ENCODE measurements at places on chromosomes 12 and 14.

GRCh38 chr12:67509666-67510386, 138.7 kb upstream of the DYRK2 start:
- no peak for DNase-seq

DNA sequence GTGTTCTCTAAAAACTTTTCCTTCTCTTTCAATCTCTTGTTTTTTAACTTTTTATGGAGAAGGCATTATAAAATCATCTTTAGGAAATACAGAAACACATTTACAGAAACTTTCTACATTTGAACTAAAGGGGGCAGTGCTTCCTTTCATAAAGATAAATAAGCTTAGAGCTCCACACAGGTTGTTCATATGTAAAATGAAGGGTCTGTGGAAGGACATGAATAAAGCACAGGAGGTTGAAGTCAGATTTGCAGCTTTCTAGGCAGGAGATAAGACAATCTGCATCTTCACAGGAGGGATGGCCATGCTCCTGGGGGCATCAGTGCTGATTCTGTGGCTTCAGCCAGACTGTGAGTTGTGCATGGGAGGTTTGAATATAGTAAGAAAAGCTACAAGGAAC, 426.0 kb downstream of the DAD1 start:
- DNase-seq, result no peak

- no peak for DNase-seq
Measured at GRCh38 chr14:44928793-44929192, 33.0 kb downstream of the KLHL28 start.

DNA sequence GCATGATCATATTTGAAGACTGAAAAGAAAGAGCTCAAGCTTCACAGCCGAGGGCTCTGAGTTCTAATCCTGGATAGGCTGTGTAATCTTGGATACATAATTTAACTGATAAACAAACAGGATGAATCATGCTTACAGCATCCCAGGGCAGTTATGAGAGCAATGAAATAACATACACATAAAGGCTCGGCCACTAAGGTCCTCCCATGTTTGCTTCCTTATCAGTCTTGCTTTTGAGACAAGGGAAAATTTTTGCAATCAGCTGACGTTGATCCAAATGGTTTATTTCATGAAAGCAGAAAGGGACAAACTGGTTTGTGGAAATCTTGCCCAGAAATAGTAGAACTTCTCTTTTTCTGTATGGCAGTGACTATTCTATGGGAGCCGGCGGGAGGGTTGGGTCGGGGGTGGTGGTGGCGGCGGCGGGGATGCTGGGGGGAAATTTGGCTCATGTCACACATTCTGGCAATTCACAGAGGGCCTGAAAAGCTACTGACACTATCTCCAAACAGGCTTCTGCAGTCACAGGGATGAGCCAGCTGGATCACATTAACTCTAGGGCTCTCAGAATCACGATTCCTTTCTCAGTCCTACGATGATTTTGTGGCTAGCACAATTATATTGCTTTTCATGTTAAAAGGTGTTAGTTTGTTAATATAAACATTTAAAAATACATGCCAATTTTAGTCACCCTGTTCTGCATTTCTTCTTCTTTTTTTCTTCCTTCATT, 124.5 kb downstream of the SLC8A3 start:
- DNase-seq, result no peak

DNA sequence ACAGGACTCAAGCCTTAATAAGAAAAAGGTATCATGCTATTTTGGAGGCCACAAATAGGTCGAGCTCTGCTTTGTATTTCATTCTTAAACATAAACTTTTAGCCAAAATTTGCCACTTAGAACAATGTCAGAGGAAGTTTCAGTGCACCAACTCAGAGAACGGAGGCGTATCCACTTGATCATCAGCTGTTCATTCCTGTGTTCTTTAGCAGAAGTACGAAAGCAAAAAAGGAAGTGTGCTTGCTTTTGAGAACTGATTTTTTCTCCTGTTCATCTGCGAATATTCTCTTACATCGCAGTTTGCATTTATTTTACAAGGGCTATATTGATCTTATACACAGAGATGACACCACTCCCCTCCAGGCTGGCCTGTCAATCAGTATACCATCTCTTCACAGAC, 188.6 kb upstream of the SOX5 start:
- no peak for DNase-seq

DNA sequence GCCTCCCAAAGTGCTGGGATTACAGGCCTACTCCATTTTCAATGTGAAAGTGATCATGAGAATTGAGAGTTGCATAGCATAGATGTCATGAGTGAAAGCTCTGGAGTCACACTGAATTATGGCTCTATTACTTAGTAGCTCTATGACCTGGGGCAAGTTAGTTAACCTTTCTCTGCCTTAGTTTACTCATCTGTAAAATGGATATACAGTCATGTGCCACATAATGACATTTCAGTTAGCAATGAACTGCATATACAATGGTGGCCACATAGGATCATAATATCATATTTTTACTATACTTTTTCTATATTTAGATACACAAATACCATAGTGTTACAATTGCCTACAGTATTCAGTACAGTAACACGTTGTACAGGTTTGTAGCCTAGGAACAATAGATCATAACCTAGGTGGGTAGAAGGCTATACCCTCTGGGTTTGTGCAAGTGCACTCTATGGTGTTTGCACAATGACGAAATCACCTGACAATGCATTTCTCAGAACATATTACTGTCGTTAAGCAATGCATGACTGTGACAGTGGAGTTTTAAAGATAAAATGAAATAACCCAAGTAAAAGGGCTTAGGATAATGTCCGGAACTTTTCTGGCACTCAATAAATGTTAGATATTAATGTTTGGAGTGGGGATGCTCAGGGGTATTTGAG, 53.1 kb downstream of the ZFYVE26 start:
- no peak for DNase-seq

GRCh38 chr12:125346362-125346761, 281.1 kb downstream of the AACS start:
- DNase-seq, result no peak

GRCh38 chr14:90784621-90785270, 31.5 kb downstream of the TTC7B start:
- DNase-seq, result no peak

DNA sequence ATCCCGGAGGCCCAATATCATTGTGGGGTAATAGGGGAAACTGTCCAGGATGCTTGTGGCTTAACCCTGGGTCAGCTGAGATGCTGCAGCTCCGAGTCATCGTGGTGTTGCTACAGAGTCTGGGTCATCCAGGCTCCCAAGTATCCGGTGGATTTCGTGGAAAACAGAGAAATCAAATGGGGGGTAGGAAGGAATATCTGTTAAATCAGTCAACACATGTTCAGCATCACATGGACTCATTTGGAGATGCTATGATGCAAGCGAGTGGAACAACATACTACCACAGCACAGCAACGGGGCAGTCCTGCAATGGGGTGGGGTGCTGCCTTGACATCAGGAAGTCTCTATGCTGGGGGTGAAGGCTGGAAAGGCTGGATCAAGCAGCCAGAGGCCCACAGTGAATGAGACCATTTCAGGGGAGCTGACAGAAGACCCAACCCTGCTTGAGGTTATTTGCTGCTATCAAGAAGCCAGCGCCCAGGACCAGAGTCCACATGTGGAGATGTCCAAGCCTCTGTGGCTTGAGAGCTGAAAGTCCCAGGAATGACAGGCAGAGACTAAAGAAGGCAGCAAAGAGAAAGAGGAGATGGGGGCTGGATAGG, 22.9 kb downstream of the VDR start:
- DNase-seq, result no peak

DNA sequence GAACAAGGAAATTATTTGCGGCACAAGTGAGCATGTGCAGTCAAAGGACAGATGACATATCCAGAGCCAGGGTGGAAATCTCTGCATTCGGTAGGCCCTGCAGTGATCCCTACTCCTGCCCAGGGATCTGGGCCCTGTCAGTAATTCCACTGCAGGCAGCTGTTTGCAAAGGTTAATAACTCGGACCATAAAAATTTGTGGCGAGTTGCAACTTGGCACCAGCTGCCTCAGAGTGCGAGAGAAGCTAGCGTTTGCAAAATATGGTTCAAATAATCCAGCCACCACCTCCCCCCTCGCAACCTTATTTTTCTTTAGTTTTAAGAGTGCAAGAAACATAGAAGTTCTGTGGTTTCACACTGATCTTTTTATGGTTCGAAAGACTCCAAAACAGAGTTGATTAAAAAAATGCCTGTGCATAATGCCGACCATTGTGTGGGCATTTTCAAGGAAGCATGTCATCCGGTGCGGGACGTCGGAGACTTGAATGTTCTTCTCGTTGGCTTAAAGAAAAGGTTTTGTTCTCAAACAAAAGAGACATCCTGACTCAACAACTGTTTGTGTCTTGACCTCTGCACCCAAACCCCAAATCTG, 224.5 kb downstream of the BCL11B start:
- no peak for DNase-seq

DNA sequence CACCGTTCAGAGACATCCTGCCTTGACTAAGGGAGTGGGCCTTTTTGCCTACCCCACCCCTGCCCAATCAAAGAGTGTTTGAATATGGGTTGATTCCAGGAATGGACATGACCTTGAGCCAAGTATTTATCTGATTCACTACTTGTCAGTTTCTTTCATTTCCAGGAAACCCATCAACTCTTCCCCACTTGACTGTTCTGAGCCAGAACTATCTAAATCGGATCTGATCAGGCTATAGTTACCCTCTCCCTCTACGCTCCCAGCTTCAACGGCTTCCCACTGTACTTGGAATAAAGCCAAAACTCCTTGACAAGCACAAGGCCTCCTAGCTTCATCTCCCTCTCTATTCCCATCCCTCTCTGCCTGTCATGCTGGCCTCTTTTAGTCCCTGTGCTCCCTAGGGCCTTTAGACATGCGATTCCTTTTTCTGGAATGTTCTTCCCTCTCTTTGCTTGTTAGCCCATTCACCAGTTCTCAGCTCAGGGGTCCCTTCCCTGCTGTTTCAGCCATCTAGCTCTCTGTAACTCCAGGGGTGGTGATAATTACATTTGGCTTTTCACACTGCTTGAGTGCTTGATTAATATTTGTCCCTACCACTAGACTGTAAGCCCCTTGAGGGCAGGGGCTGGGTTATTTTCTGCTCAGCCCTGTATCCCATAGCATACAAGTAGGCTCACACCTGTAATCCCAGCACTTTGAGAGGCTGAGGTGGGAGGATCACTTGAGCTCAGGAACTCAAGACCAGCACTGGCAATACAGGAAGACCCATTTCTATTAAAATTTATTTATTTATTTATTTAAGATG, 5.5 kb upstream of the ITPK1 start:
- DNase-seq, result no peak

Data from stimulated activated CD8-positive, alpha-beta memory T cell treated with anti-CD3 and anti-CD28 coated beads, Interleukin-4, amount 100 ng/mL, for 1 hour (primary cell).